ENCODE measurements at places on chromosomes 7 and 10.

GRCh38 chr7:47474937-47475879 is 106.7 kb downstream of the TNS3 start:
- DNase-seq = no peak

- no peak for DNase-seq
Observed at GRCh38 chr10:49700997-49701396, 21.5 kb downstream of the C10orf53 start.

DNA sequence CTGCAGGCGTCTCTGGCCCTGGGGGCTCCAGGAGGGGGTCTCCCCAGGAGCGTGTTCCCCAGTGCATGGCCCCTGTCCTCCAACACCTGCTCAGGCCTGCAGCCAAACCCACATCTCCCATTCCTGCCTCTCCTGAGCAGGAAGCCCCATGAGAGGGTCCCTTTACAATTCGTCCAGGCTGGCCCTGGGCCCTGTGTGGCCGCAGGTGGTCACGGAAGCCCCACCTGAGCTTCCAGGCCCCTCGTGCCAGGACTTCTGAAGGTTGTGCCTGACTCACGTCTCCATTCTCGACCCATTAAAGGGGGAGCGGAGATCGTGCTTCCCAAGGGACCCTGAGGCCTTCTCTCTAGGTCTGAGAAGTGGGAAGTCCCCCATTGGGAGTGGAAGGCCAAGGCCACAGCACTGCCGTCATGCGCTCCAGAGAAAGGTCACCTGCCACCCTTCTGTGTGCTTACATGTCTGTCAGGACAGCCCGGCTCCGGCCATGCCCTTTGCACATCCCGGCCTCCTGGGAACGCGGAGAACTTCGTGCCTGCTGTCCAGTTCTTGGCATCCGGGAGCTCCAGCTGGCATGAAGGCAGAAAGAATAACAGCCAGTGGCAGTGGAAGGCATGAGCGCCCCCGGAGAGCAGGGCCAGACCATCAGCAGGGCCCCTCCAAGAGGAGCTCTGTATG is 382.3 kb downstream of the DNAJB6 start:
- no peak for DNase-seq

DNA sequence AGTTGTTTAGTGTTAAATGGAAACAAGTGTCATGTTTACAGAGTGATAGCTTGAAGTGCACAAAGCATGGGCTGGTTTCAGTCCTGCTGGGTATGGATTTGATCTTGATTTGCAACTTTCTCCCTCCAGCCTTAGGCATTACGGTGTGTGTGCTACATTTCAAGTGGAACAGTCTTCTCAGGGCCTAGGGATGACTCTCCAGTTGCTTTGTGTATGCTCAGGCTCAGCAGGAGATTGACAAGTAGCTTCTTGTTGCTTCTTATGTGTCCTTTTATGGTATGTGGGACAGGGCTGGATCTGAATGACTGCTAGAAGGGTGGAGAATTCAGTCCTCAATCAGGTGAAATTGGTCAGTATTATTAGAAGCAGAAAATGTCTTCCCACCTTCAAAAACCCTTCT is 51.3 kb upstream of the PLEKHA1 start:
- DNase-seq = no peak

GRCh38 chr7:126436213-126436868 is 816.4 kb downstream of the GRM8 start:
- no peak for DNase-seq

DNA sequence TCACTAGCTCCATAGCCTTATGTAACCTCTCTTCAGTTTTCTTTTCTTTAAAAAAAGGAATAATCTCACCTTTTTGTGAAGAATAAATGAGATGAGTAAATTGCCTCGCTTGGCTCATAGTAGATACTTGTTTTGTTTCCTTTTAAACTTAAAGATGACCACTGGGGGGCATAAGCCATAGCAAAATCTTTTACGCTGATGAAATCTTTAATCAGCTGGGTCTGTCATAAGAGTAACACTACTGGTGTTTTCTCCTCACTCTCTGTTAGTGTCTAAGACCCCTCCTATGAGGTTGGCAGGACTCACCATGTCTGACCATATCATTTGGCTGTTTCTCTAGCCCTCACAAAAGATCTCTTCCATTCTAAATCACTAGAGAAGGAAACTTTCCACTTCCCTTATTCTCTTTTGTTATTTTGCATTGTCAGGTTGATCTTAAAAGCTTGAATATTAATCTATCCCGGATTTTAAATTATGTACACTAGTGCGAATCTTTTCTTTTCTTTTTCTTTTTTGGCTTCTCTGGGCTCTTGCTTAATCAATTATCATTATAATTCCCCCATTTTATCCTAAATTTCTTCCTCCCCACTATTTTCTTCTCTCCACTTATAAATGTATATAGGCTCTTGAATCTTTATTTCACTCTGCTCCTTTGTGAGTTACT is 12.5 kb downstream of the STAG3 start:
- DNase-seq = no peak

GRCh38 chr7:47488969-47489342 is 93.0 kb downstream of the TNS3 start:
- no peak for DNase-seq

GRCh38 chr10:14839305-14839695 is 1.2 kb downstream of the HSPA14 start:
- DNase-seq = no peak

- DNase-seq = no peak
Observed at GRCh38 chr10:44178281-44178680, 206.6 kb downstream of the CXCL12 start.
